ENCODE measurements at places on chromosomes 2 and 18.

GRCh38 chr2:120348737-120349439 is 3.0 kb downstream of the INHBB start:
- no peak for DNase-seq

- peak; percentile 61 for DNase-seq
Observed at GRCh38 chr18:23585007-23585871, 1.1 kb downstream of the NPC1 start.

DNA sequence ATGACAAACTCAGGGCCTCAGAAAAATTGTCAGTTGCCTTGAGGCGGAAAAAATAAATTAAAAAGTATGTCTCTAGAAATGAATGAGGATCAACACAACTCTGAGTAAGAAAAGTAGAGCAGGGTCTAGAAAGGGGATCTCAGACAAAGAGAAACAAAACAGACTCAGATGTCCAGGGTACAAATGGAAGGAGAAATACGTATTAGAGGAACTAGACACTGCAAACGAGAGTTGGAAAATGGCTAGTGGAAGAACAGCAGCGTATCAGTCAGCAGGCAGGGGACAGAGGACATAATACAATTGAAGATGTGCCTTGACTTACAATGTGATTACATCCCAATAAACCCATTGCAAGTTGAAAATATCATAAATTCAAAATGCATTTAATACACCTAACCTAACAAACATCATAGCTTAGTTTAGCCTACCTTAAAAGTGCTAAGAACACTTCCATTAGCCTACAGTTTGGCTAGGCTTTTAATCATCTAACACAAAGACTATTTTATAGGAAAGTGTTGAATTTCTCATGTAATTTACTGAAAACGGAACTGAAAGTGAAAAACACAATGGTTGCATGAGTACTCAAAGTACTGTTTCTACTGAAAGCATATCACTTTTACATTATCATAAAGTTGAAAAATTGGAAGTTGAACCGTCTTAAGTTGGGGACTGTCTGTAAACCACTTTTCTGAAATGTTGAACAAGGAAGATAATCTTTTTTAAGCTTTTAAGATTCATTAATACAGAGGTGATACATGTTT is 182.8 kb downstream of the NBAS start:
- DNase-seq, result no peak

DNA sequence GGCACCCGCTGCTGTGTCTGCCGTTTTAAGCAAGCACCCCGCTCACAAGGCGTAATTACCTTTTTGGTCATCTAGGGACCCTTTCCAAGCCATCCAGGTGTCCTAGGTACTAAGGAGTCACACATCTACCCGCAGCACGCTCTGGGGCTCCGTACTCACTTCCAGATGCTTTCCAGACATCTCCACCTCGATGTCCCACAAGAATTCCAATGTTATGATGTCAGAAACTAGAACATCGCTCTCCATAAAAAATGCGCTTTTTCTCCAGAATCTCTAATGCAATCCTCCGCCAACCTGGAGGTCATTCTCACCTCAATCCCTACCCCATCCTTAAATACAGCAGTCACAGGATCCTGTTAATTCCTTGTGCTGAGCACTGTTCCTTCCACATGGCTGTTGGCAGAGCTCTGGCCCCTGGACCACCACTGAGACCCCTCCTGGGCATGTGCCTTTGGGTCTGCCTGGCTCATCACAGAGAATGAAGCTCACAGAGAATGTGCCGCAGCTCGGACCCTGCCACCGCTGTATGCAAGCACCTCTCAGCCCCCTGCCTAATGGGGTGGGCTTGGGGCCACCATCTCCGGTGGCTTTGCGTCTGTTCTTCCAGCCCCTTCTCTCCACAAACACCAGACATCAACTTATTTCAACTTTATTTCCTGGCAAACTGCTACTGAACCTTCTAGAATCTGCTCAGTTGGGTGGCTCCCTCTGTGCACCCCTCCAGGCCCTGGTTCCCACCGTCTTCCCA is 4.6 kb upstream of the PXDN start:
- peak; percentile 70 for DNase-seq

DNA sequence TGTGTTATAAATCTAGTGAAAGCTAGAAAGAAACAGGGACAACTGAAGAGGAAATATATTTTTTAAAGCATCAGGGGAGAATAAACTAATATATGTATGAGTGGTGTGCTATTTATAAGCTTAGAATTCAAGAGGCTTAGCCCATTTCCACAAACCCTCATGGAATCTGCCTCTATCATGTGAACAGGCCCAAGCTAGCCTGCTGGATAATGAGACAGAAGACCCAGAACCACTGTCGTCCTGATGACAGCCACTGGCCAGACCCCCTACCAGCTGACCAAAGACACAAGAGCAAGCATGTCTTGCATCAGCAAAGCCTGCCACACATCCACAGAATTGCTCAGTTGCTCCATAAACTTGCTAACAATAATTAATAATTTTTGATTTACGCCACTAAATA is 382.3 kb upstream of the NXPH2 start:
- DNase-seq, result no peak

GRCh38 chr18:2997846-2998564 is 14.9 kb downstream of the LPIN2 start:
- no peak for DNase-seq

DNA sequence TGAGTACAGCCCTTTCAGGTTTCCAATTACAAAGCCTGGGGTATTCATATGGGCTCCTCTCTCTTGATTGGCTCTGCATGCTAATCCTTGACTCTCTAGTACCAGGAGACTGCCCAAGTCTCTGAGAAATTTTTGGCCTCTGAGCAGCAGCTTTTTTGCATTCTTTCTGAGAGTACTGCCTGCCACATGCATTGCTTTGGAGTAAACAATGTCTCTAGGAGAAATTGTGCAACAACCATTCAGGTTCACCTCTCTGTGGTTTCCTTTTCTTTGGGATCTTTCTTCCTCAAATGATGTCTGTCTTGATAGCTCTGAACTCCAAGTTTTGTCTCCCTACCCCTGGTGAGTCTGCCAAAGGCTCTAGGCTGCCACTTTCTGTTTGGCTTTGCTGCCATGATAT is 115.8 kb upstream of the SETBP1 start:
- DNase-seq, result peak; percentile 75

GRCh38 chr2:2464094-2464493 is 133.0 kb upstream of the MYT1L start:
- no peak for DNase-seq

DNA sequence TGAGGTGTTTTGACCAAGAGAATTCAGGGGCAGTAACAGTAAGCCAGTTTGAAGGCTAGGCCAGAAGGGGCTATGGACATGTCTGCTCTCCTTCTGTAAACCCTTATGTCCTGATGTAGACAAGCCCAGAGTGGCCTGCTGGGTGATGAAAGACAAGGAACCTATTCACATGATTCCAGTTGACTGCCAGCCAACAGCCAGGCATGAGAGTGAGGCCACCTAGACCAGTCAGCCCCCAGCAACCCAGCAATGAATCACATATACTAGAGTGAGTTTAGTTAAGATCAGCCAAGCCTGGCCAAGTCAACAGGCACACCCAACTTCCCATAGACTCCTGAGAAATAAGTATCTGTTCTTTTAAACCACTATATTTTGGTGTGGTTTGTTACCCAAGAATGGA is 1889.7 kb upstream of the CELF4 start:
- peak; percentile 26 for DNase-seq

GRCh38 chr2:171798156-171798820 is 95.8 kb downstream of the SLC25A12 start:
- DNase-seq, result peak; percentile 81
